NAMALWA (cell line): ENCODE measurements at places on chromosomes 1 and 21.

DNA sequence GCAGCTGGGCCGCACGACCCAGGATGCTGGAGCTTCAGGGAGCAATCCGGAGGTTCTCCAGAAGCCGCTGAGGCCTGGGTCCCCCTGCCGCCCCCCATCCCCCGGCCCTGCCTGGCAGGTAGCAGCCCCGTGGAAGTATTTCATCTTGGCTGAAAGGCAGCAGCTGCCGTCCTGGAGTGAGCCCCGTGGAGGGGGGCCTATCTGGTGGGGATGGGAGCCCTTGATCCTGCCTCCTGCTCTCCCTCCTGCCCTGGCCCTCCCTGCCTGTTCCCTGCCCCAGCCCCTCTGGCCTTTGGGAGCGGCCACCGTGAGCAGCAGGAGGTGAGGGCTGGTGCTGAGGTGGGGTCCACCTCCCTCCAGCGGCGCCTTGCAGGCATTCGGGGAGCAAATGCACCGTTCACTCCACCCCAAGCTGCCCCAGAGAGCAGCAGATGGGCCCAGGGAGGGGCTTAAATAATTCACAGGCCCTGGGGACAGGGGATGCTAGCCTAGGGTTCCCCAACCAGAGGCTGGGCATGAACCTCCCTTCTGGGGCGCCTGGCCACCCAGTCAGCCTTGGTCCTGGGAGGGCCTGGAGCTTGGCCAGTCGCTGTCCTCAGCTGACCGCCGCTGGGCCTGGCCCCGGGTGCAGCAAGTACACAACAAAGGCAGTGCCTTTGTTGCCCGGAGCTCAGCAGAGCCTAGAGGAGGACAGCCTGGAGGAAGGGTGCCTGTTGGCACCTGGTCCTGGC, 23.7 kb upstream of the PLCH2 start:
- DNase-seq: no peak

GRCh38 chr1:201788296-201788695, 40.7 kb upstream of the IPO9 start:
- no peak for DNase-seq

GRCh38 chr1:12143631-12144155, 23.1 kb upstream of the TNFRSF1B start:
- peak; percentile 51 for DNase-seq

GRCh38 chr1:205074513-205074912, 9.7 kb downstream of the TMEM81 start:
- DNase-seq: no peak

GRCh38 chr1:241775021-241775420, 73.0 kb upstream of the EXO1 start:
- DNase-seq: no peak
